ENCODE measurements at places on chromosomes 16 and 17.

DNA sequence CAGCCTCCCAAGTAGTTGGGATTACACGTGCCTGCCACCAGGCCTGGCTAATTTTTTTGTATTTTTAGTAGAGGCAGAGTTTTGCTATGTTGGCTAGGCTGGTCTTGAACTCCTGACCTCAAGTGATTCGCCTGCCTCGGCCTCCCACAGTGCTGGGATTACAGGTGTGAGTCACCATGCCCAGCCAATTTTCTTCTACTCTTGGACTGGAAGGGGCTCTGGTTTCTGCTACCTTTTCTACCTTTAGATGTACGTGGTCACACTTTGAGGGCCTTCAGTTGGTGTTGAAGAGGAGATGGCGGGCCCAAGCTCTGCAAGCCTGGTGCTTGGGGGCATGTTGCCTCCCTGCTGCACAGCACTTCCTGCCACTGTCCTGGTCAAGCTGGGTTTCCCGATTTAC is 173.6 kb downstream of the PRKCA start:
- DNase-seq: no peak

DNA sequence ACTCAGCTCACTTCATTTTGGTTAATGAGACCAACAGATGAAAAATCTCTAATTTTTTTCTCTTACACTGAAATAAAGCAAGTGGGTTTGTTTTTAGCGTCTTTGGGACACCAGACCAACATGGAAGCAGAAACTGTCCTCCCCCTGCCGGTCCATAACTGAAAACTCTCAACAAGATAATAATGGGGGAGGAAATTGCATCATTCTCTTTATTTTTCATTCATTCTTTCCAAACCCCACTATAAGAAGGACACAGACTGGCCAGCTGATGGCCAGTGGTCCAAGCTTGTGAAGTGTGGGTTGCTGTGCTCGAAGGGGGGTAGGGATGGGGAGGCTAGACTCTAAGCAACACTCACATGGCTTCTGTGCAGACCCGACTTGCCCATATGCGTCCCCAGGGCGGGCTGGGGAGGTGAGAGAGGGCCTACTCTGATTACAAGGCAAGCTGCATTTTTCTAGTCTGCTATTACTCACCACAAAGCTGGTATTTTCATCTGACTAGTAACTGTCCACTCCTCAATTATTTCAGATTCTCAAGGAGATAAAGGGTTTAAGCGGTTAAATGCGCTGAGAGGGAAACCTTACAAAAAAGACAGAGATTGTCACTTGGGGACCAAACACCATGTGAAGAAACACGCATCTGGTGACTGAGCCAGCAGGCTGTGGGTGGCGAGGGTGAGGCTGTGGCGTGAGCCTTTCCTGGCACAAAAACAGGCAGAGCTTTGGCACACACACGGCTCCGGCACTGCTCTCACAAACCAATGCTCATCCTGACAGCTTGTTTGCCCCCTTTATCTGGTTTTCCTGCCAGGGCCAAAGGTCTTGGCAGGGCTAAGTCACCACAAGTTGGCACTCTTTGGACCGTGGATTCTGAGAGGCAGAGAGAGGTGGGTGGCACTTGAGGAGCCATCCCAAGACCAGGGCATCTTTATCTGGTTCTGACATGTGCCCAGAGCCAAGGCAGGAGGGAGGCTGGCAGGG is 38.2 kb downstream of the MARF1 start:
- no peak for DNase-seq

GRCh38 chr16:10906914-10907756 is 30.1 kb downstream of the CIITA start:
- DNase-seq: no peak

GRCh38 chr17:30200106-30200505 is 35.4 kb downstream of the SLC6A4 start:
- no peak for DNase-seq

DNA sequence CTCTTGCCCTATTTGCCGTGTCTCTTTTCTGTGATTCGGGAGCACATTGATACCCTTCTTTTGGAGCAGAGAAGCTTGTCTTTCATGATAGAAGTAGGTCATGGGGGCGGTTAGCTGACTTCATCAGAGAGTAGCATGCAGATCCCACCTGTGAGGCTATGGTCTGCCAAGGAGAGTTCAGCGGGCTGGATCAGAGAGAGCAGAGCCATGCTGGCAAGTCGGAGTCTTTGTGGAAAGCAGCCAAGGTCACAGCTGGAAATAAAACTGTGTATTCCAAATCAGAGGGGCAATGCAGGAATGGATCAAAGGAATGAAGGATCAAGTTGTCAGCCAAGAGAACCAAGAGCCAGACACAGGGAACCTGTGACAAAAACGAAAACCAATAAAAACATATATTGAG is 595.9 kb downstream of the WWOX start:
- DNase-seq: no peak

DNA sequence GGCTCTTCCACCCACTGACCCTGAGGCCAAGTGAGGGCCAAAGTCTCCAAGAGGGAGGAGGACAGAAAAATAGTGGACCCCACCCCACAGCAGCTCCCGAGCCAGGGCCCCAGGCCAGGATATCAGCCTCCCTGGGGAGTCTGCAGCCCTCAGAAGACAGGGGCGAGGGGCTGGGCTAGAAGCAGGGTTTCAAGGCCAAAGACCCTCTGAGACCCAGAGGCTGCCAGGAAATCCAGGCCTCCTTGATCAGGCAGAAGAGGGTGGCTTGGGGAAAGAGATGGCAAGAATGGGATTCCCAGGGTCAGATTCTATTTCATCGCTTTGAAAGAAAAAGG is 156.1 kb downstream of the ZNF423 start:
- DNase-seq: no peak

DNA sequence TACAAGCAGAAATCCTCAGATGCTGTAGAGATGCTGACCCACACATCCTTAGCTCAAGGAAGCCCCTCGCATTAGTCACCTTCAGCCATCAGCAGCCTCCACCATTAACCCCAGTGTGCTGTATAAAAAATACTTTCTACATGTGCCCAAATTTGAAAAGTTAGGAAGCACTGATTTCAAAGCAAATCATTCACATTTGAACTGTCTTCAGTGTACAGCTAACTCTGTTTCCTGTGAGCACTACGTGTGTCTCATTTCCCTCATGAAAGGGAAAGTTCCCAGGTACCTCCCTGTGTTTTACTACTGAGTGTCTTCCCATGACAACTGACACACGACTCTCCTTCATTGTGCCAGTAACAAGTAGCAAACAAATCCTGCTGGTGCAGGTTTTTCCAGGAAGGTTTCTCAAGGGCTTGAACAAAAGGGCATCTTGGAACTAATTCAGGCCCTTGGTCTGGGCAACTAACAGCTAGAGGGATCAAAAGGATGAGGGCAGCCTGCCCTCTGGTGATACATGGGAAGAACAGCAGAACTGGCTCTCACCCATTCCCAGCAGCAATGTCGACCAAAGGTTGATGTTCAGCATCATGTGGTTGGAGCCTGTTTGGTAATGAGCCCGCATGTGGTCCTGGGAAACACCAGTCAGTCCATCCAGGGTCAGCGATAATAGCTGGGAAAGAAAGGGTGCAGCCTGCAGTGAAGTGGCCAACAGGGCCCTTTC is 4.0 kb downstream of the SLC35B1 start:
- no peak for DNase-seq

DNA sequence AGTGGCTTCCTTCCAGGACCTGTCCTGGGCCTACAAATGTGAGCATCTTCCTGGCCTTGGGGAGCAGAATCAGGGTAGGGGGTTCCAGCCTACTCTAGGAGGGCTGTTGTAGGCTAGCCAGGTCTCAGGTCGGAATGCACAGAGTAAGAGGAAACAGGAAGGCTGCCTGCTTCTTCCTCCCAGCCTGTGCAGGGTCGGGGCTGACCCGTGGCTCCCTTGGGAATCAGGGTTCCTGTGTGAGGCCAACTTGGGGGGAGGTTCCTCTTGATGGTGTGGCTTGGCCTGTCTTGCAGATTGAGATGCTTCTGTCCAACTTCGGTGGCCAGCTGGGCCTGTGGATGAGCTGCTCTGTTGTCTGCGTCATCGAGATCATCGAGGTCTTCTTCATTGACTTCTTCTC is 32.3 kb downstream of the SCNN1G start:
- no peak for DNase-seq

DNA sequence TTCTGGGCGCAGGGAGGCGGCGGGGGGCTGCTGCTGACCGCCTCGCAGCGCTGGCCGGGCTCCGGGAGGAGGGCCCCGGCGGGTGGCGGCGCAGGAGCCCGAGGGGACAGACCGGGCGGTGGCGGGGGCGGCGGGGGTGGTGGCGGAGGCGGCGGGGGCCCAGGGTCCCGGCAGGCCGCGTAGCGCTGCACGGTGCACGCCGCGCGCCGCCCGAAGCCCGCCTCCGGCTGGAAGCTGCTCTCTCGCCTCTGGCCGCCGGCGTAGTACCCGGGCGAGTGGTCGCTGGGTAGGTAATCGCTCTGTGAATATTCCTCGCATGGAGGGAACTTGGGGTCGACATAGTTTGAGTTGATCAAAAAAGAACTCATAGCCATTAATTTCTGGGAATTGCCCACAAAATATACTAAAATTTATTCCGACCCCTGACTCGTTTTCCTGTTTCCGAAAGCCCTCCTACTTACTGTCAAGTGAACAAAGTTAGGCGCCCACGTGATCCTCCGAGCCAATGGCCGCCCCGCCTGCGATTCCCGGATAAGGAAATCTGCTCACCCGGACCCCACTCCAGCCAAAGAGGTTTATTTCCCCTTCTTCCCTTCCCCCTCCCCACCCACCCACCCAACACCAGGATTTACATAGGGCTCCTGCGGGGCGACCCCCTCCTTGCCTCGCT is at the start of gene HOXB4:
Gene HOXB4, minus strand, starts transcription at position 405 of the 670 bp plus-strand sequence. Its CDS starts 31 bp downstream, at position 374.
- peak; percentile 22 for DNase-seq

- DNase-seq: no peak
Measured at GRCh38 chr17:10156948-10157607, 41.3 kb downstream of the GAS7 start.

DNA sequence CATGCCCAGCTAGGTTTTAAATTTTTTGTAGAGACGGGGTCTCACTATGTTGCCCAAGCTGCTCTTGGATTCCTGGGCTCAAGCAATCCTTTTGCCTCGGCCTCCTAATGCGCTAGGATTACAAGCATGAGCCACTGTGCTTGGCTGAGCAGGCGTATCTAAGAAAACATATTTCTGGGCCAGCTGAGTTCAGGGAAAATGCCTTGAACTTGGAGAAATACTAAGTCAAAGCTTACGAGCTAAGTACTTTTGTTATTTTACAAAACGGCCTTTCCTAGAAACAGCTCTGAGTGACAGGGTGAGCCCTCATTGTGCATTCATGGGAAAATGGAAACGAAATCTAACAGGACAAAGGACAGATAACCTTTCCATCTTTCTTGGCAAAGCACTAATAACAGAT is 24.7 kb downstream of the DNAI2 start:
- DNase-seq: no peak

DNA sequence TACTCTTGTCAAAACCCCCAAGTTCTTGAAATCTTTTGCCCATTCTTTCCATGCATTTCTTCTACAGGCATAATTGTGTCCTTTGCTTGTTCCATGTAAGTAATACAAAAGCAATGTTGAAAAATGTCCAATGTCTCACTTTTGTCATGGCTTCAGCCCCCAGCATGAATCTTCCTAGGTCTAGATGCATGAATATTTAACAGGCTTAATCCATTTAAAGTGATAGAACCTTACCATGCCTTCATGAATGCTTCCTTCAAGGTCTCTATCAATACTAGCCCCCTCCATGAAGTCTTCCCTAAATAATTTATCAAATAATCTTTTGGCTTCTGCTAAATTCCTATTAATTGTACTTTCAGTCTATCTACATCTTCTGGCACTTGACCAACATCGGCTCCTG is 46.1 kb upstream of the ANKFY1 start:
- DNase-seq: no peak

- no peak for DNase-seq
Measured at GRCh38 chr17:78307887-78308638, 51.8 kb downstream of the SOCS3 start.

GRCh38 chr16:64410306-64410705 is 711.6 kb downstream of the CDH11 start:
- no peak for DNase-seq

GRCh38 chr17:65514082-65514481 is 47.4 kb downstream of the AXIN2 start:
- no peak for DNase-seq

GRCh38 chr17:1673041-1673785 is 11.5 kb downstream of the PRPF8 start:
- DNase-seq: no peak

GRCh38 chr16:27208796-27209195 is 5.5 kb downstream of the KDM8 start:
- no peak for DNase-seq

DNA sequence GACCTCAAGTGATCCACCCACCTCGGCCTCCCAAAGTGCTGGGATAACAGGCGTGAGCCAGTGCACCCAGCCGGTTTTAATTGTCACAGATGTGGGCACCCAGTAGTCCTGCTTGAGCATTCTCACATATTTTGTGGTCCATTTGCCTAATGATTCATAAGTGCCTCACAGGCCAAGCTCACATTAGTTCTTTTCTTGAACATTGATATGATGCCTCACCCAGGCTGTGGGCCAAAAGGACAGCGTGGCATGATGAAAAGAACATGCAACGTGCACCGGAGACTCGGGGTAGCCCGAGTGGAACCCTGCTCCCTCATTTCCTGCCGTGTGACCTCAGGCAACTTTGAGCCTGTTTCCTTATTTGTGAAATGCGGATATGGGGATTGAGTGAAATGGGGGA is 181.9 kb downstream of the SNX29 start:
- no peak for DNase-seq

DNA sequence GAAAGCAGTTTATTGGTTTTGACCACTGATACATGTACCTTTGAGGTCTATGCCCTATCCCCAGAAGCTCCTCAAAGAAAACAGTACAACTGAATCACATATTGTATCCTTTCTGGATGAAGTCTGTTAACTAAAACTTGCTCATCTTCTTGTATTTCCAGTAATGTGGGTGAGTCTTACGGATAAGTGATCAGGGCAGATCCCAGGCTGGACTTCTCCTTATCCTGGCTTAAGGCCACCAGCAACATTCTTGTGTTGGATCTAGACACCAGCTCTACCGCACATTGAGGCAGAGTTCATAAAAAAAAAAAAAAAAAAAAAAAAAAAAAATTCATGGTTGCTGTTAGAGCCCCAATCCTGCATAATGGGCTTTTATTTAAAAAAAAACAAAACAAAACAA is 536.7 kb upstream of the HSBP1 start:
- no peak for DNase-seq

DNA sequence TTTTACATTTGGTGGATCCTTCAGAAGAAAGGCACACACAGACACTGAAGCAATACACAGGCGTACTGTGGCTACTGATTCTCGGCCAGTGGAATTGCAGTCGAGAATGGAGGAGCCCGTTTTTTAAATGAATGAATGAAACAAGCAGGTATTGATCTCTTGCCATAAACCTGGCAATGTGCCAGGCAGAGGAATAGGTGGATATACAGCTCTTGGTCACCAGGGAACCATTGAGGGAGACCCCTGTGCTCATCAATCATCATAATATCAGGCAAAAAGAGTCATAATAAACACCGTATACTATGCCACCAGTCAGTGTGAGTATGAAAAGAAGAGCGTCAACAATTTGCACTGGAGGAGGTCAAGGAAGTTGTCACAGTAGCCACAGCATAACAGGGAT is 140.3 kb upstream of the FOXF1 start:
- no peak for DNase-seq

GRCh38 chr16:84553873-84554399 is 49.5 kb upstream of the MEAK7 start:
- DNase-seq: no peak

Data from activated CD4-positive, CD25-positive, alpha-beta regulatory T cell (primary cell).